ENCODE measurements at places on chromosomes 6 and 20.
A peak's percentile ranks its signal among the peaks of the same experiment; 100 is the strongest.

DNA sequence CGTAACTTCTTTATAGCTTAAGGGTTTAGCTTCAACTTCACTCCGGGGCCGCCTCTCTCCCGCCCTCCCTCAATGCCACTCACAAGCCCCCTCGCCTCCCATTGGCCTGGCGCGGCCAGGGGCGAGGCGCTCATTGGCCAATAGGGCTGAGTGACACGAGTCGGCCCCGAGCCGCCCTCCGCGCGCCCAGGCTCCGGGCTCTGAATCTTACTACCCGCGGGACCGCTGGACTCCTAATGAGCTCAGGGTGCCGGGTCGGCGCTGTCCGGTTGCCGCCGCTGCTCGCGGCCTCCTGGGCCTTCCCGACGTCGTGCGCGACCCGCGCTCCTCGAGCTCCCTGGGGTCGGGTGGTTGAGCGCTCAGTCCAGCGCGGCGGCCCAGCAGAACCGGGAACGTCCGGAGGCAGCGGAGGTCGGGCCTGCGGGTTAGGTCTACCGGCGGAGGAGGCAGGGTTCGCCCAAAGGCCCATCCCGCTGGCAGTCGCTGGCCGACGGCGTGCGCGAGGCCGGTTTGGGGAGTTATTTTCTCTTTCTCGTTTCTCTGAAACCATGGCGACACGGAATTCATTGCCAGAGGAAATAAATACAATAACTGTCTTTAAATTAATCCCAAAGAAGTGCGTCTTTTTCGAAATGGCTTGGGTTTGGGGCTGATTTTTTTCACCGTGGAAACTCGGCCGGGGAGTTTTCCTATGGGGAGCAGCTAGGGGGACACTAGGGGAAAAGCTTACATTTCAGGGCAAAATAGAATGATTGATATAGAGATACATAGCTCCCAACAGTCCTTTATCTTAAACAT is at the start of gene SIM1:
SIM1 (minus strand) TSS at position 19 of the 798 bp plus-strand sequence. CDS start 1,453 bp downstream, outside the sequence.
- no peak for DNase-seq

- peak; percentile 5 for DNase-seq
Observed at GRCh38 chr20:13684566-13685222, 46.0 kb upstream of the TASP1 start.

GRCh38 chr6:146595972-146596731 is 2.6 kb upstream of the ADGB start:
- DNase-seq: no peak

- DNase-seq: no peak
Observed at GRCh38 chr6:29975561-29975907, 33.2 kb downstream of the HLA-A start.

DNA sequence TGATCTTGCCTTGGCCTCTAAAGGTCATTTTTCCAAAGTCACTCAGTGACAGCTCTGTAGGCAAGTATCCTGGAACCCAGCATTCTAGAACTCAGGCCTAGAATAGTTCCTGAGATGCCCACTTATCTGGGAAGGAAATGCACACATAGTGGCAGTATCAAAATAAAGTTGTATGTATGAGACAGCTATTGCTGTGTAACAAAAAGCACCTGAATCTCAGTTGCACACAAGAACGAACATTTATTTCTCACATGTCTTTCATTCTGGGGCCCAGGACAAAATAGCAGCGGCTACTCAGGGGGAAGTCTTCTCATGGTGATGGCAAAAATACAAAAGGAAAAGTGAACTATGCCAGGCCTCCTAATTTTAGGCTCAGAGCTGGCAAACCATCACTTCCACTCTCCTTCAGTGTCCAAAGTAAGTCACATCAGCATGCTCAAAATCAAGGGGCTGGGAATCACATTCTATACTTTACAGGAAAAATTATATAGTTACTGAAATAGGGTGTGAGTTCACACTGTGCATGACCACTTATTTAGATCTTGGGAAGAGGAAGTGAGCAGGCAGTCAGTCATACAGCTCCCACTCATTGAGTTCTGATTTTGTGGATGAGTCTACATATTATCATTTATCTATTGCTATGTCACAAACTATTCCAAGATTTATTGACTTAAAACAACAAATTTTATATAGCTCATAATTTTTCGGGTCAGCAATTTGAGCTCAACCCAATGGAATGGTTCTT is 133.7 kb upstream of the RIN2 start:
- no peak for DNase-seq

DNA sequence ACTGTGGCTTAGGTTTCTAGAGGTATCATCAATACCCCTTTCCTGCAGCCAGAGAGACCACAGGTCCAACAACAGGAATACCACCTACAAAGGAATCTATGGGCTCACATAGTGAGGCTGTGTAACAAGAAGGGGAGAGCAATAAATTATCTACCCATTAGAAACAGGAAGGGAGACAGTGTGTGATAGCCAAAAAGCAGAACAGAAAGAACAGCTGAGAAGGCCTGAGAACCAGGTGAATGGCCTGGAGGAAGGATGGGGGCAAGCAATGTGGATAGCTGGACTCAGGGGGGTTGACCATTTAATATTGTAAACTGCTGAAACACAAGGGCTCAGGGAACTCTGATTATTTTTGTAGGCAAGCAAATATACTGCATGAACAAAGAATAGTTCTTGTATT is 628.2 kb downstream of the COL12A1 start:
- DNase-seq: no peak

GRCh38 chr6:149169761-149170511 is 147.6 kb upstream of the TAB2 start:
- no peak for DNase-seq

- DNase-seq: no peak
Observed at GRCh38 chr20:2691127-2691526, 1.5 kb upstream of the EBF4 start.

DNA sequence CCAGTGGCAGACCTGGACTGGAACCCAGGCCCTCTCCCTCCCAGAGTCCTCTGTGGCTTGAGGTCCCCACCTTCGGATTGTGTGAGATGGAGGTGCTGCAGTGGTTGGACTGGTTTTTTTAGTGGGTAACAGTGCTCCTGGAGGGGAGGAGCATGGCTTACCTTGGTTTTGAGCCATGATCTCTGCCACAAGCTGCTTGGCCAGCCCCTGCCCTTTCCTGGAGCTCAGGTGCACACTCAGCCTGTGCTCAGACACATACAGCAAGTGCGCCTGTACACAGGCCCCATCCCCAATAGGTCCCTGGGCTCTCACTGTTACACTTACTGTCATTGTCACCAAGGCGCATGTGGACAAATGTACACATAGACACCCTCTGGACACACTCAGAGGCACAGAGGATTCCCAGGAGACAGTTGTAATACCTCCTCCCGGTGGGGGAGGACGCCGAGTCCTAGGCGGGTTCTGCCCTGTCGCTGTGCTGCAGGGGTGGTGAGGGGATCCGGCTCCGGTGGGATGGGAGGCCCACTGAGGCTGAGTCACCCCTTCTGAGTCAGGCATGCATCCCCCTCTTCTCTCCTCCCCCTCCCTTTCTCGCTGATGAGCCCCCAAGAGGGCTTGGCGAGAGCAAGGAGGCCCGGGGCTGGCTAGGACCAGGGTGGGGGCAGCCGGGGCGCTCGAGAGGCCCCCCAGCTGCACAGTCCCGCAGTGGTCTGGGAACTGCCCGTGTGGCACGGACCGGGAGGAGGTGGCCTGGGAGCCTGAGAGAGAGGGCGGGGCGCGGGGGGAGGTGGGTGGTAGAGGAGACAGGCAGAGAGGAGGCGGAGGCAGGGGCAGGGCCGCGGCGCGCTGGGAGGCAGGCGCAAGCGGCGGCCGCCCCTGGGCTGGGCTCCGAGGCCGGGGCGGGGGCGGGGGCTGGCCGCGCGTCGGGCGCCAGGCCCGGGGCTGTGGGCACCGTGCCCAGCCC is 522 bp upstream of the EPB41L1 start:
- peak; percentile 20 for DNase-seq

DNA sequence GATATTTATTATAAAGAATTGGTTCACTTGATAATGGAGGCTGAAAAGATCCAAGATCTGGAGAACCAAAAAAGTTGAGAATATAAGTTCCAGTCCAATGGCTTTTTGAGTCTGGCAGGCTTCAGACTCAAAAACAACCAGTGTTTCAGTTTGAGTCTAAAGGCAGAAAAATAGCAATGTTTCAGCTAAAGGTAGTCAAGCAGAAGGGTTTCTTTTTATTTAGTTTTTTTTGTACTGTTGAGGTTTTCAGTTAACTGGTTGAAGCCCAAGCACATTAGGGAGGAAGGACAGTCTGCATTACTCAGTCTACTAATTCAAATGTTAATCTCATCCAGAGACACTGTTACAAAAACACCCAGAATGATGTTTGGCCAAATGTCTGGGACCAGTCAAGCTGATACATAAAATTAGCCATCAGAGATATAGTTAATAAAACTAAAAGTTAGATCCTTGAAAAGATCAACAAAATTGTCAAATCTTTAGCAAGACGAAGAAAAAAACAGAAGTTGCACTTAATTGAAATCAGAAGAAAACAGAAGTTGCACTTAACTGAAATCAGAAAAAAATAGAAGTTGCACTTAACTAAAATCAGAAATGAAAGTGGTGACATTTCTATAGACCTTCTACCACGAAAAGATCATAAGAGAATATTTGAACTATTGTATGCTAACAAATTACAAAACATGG is 980.3 kb upstream of the FLRT3 start:
- DNase-seq: no peak

- no peak for DNase-seq
Observed at GRCh38 chr6:139580592-139581484, 206.4 kb upstream of the CITED2 start.

GRCh38 chr6:39050453-39051112 is 2.0 kb downstream of the GLP1R start:
- no peak for DNase-seq

GRCh38 chr6:141486942-141487341 is 645.8 kb upstream of the GJE1 start:
- no peak for DNase-seq

DNA sequence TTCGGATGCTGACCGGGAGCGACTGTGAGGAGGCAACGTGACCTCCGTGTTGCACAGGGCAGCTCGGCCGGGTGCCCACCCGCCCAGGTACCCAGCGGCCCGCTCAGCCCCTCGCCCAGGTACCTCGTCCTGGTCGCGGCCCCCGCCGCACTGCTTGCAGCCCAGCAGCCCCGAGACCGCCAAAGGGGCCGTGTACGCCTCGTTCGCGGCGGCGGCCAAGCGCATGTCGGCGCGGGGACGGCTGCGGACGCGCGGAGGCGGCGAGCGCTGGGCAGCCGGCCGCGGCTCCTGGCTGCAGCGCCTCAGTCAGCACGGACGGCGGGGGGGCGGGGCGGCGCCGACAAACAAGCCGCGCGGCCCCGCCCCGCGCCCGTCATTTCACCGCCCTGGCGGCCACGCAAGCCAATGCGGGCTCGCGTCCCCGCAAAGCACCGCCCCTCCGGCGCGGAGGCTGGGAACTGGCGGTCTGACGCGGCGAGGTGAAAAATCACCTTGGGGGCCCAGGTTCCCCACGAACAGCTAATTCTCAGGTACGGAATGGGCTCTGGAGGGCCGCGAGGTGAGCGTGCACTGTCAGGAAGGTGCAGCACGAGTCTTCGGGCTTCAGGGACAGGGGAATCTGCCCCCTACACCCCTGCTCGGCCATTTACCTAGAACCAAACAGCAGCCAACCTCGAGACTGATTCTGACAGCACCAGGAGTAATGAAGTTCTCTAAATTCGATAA is 85.2 kb downstream of the SESN1 start:
- DNase-seq: peak; percentile 89

DNA sequence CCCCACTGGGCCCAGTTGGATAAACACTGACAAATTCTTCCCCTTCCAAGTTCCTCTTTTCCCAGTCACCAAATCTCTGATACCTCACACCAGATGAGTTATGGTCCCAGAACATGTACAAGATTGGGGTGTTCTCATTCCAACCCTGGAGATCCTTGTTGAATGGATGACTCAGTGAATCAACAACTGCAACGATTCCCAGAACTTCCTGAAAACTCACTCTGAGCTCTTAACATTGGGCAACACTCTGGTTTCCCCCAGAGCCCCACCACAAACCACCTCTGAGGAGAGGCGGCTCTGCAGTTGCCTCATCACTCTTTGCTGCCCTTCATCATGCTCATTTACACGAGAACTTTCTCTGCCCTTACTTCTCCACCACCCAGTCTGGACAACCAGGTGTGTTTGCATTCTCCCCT is 115.2 kb downstream of the MRPL14 start:
- DNase-seq: no peak

- no peak for DNase-seq
Observed at GRCh38 chr6:149049230-149049629, 268.3 kb upstream of the TAB2 start.

DNA sequence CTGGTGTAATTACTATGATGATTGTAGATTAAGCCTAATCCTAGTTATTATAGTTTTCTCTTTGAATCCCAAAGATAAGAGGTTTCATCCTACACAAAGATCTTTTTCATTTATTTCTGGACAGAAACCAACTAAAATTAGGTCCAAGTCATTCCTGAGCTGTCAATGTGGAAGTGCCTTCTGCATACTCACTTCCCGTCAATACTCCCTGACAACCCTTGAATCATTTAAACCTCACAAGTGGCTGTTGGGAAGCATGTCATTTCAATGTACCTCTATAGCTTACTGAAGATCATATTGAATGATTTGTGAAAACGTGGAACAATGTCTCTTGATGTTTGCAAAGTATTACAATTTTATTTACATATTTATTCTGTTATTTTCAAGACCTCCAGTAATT is 274.1 kb downstream of the HACE1 start:
- no peak for DNase-seq

DNA sequence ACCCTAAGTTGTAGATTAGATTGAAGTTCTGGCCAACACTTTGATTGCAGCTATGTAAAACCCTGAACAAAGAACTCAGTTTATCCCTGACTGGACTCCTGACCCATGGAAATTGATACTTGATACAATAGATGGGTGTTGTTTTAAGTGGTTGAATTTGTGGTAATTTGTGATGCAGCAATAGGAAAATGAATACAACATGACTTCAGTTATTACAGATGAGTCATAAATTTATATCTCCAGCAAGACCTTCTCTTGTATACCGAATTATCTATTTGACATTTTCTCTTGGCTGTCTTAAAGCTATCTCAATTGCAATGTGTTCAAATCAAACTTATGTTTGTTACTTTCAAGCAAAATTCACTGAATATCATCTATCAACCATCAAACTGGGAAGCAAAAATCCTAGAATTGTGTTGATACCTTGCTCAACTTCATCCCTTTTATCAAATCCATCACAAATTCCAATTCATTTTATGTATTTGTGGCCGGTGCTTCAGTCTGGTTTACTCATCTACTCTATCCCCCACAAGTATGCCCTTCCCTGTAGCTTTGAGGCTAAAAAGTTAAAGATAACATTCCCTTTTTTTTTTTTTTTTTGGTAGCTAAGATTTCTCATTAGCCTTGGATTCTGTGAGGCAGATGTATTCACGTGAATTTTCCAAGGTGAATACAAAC is 129.4 kb upstream of the CENPW start:
- no peak for DNase-seq

- DNase-seq: peak; percentile 78
Observed at GRCh38 chr6:52390361-52390727, 28.4 kb downstream of the PAQR8 start.

Measured in T-helper 2 cell treated with Interferon-gamma antibody and Interleukin-4, amounts not matched to agents 5 μg/mL and 100 μg/mL, for 36 hours (primary cell).